Peyer's patch (tissue), 4 donors: ENCODE measurements at places on chromosomes 1 and 21. TPM values are rescaled to one million over a fixed set of nuclear protein-coding genes. Genes with fewer than 3 reads are reported as not detected.
A peak's percentile ranks its signal among the peaks of the same experiment; 100 is the strongest.

DNA sequence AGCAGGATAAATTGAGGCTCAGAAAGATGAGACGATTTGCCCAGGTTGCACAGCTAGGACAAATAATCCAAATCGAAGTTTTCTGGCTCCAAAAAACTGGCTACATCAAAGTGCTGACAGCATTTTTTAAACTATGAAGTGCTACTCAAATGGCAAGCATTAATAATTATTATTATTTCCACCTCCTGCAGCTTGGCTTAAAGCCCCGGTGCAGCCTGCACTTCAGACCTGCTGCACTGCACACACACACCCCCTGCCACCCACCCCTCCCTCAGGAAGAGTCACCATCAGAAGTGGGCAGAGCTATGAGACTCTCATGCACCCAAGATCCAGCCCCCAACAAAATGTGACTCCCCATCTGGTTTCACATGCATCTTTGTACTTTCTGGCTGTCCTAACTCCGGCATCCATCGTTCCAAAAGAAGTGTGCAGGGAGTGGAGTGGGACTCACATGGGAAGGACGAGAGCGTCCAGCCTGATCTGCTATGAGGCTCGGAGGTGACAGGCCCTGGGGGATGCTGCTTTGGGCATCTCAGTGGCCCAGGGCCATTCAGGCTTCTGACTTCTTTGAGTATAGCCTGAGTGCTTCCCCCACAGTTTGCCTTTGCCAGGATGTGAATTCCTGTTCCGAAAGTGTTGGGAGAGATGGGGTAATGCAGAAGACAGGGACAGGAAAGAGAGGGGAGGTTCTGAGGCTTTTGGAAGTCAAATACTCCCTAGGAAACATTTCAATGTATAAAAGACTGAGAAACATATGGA is 65.0 kb upstream of the FAM20B start:
- H3K27ac ChIP-seq = no peak overlapping the region
- no peaks in the 10 kb centered on the region for H3K27me3 ChIP-seq
- DNase-seq = no peak
- no peak overlapping the region for H3K4me3 ChIP-seq

DNA sequence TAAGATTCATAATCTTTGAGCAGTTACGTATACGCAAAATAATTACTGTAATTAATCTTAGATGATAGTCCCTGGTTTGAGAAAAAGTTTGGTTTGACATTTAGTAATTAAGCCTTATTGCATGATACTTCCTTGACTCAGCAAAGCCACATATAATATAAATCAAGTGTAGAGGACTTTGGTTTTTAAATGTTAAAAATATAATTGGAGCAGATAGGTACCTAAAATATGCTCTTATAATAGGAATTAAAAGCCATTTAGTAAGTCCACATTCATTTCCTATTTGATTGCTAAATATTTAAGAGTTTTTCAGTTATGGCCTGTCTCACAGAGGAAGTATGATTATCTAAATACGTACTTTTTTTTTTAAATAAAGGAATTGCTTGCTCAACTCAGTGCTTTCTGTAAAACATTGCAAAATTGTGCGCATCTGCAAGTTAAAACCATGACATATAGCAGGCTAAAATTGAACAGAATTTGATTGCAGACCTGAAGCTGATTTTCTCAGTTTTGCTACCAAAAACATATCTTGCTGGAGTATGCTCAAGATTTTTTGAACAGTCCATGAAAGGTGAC is 20.4 kb downstream of the RPE65 start:
- H3K4me1 ChIP-seq = no peaks in the 10 kb centered on the region
- no peak for DNase-seq
- H3K27me3 ChIP-seq = no peaks in the 10 kb centered on the region
- no peaks in the 10 kb centered on the region for H3K36me3 ChIP-seq
- H3K4me3 ChIP-seq = no peak overlapping the region

- H3K36me3 ChIP-seq = no peaks in the 10 kb centered on the region
- H3K4me3 ChIP-seq = no peak overlapping the region
- no peaks in the 10 kb centered on the region for H3K4me1 ChIP-seq
- no peaks in the 10 kb centered on the region for H3K27me3 ChIP-seq
- peak overlapping the region; percentile 12 for H3K27ac ChIP-seq
- DNase-seq = no peak
These were observed 41.9 kb downstream of the RCSD1 start for GRCh38 chr1:167671727-167672511.

Gene AMY1C
- not detected for total RNA-seq

DNA sequence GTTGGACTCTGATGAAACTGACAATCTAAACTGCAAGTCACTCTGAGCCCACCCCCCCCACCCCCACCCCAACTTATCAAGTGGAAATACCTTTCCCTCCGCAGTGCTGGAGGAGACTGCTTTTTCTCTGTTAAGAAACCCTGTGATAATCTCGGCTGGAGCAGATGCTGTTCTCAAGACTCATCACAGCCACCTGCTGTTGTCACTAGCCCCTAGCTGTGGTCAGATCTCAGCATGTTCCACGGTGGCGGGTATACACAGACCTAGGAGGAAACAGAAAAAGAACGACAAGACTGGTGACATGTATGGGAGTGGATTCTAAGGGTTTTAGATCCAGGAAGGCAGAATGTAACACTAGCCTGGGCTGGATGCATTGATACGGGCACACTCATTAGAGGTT is 2.3 kb downstream of the ACTL8 start:
- H3K4me3 ChIP-seq = no peak overlapping the region
- no peaks in the 10 kb centered on the region for H3K36me3 ChIP-seq
- no peak overlapping the region for H3K27ac ChIP-seq

DNA sequence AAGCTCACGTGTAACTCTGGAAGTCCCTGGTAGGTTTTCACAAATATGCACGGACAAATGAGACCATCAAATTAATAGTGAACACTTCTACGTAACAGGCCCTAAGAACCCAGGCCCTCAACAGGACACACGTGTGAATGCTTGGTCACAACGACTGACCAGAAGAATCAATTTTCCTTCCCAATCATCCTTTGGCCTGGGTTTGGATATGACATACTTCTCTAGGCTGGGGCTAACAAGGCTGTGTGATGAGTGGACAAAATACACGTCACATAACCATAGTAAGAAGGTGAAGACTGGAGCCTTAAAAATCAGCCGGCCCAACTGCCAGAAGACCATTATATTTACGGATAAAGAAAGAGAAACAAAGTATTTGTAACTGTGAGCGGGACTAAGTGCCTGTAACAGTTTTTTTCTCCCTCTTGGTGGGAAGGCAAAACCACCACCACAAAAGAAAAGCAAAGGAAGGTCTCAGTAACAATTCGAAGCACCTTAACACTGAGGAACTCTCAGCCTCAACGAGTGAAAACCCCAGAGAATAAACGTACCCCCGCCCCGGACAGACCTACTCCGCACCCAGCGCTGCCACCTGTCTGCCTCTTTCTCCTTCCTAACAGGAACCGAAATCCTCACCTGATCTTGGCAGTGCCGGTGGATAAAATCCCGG is 450 bp downstream of the SDE2 start:
- peaks cover 21% of the 10 kb centered on the region for H3K36me3 ChIP-seq
- peak overlapping the region; percentile 78 for H3K4me3 ChIP-seq
- H3K4me1 ChIP-seq = peaks cover 13% of the 10 kb centered on the region
- no peak for DNase-seq
- H3K27me3 ChIP-seq = no peaks in the 10 kb centered on the region

GRCh38 chr1:54408147-54409066 is 2.2 kb upstream of the SSBP3 start:
- peak overlapping the region; percentile 71 for H3K27ac ChIP-seq
- peaks cover 8% of the 10 kb centered on the region for H3K4me1 ChIP-seq
- no peak for DNase-seq

Gene ST6GALNAC3
- total RNA-seq = 3.4 TPM

Gene ASPM
- 3.2 TPM for total RNA-seq

Gene MTMR11
- 147 TPM for total RNA-seq

DNA sequence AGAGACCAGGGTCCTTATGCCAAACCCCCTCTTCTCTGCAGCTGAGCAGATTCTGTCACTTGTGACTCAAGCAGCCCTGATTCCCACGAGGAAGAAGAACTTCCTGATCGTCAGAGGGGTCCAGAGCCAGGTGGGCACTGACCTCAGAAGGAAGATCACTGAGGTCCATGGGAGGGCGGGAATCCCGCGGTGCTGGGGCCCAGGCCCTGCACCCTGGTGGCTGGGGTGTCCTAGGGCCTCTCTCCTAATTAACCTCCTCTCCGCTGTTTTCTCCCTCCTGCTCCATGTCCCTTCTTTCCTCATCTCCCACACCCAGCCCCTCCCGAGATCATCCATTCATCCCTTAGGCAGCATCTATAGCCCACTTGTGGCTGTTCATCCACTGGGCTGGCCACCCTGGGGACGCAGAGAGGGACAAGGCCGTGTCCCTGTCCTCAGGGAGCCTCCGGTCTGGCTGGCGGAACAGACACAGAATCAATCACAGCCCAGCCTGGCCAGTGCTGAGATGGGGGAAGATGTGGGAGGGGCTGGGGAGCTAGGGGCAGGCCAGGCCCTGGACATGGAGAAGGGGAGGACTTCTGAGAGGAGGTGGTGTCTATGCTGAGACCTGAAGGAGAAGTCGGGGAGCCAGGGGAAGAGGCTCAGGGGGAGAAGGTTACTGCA is 638.3 kb downstream of the MATN1 start:
- H3K27ac ChIP-seq = no peak overlapping the region
- H3K4me1 ChIP-seq = no peaks in the 10 kb centered on the region
- no peak overlapping the region for H3K4me3 ChIP-seq
- no peaks in the 10 kb centered on the region for H3K27me3 ChIP-seq
- H3K36me3 ChIP-seq = no peaks in the 10 kb centered on the region
- DNase-seq = no peak

- DNase-seq = no peak
- peaks cover 4% of the 10 kb centered on the region for H3K4me1 ChIP-seq
- H3K36me3 ChIP-seq = no peaks in the 10 kb centered on the region
- H3K27me3 ChIP-seq = no peaks in the 10 kb centered on the region
These were observed 21.7 kb upstream of the PEF1 start for GRCh38 chr1:31666263-31666963.

DNA sequence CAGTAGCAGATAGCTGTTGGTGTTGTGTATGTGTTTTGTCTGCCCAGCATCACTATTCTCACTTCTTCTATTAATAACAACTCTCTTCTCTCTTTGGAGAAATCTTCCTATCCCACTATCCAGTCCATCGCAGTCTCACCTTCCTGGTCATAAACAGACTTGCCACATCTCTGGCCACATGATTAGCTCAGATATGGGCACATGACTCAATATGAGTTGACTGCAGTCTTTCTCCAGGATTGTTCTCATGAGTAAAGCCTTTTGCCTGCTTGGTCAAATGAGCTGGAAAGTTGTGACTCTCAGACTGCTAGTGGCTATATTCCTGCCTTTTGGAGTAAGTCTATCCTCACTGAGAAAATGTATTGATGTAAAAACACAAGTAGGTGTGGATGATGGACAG is 32.9 kb upstream of the TADA1 start:
- H3K27ac ChIP-seq = no peak overlapping the region
- no peaks in the 10 kb centered on the region for H3K4me1 ChIP-seq
- no peaks in the 10 kb centered on the region for H3K27me3 ChIP-seq
- no peaks in the 10 kb centered on the region for H3K36me3 ChIP-seq
- no peak overlapping the region for H3K4me3 ChIP-seq

DNA sequence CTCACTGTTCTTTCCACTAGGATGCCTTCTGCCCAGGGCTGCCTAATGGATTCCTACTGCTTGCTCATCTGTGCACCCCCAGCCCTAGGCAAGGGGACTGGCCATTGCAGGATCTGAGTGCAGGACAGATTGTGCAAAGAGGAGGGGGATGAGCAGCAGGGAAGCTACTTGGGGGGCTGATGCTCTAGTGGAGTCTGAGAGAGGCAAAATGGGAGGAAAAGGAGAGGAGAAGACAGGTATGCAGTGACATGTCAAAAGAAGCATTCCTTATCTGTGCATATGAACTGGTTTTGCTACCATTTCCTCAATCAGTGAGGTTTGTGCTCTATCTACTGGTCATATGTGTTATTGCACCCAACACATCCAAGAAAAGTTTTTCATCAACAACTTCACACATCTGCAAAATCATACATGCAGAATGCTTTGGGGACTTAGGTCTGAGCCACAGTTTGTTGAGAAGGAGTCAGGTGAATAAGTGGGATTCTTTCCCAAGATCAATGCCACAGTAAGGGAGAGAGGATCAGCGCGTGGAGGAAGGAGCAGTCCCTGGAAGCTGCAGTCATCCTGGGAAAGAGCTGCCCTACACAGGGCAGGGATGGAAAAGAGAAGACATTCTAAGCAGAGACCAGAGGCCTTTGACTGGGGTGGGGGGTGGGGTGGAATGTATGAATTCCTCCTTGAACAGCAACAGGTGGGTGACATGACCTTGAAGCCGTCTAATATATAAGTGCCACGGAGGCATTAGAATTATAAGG is 14.4 kb downstream of the SLC5A9 start:
- peaks cover 37% of the 10 kb centered on the region for H3K36me3 ChIP-seq
- DNase-seq = no peak
- no peaks in the 10 kb centered on the region for H3K4me1 ChIP-seq
- H3K27ac ChIP-seq = no peak overlapping the region

Gene TBCE
- 17.6 TPM for total RNA-seq

Gene TEDDM1
- total RNA-seq = not detected

DNA sequence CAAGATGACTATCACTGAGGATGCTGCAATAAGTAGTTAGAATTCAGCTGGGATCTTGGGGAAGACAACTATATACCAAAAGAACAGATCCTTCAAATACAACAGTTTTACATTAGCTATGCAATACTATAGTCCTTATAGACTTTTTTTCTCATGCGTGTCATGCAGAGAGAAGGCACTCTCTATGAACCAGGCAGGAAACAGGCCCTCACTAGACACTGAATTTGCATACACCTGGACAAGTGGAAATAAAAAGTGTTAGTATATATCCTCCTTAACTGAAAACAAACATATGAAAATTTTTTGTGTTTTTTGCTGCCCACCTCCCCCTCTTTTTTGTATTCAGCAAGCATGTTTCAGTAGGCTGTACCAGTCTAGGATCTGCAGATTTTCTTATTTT is 29.9 kb downstream of the TMCO1 start:
- no peaks in the 10 kb centered on the region for H3K4me1 ChIP-seq
- H3K4me3 ChIP-seq = no peak overlapping the region
- H3K27me3 ChIP-seq = no peaks in the 10 kb centered on the region
- H3K36me3 ChIP-seq = no peaks in the 10 kb centered on the region
- DNase-seq = no peak

- H3K4me1 ChIP-seq = no peaks in the 10 kb centered on the region
- no peak for DNase-seq
- no peaks in the 10 kb centered on the region for H3K27me3 ChIP-seq
- H3K27ac ChIP-seq = no peak overlapping the region
These were observed 344.4 kb upstream of the ESRRG start for GRCh38 chr1:217067642-217068041.
